ENCODE measurements at places on chromosomes 12 and 14.

GRCh38 chr14:104392396-104393198 lies 187.0 kb upstream of the C14orf180 start:
- no peak for DNase-seq

- DNase-seq, result no peak
These were observed 238.3 kb downstream of the FUT8 start for GRCh38 chr14:65650826-65651225.

- no peak for DNase-seq
These were observed 54.3 kb upstream of the NPFF start for GRCh38 chr12:53561590-53561953.

GRCh38 chr12:51889216-51890132 lies 1.6 kb downstream of the ANKRD33 start:
- no peak for DNase-seq

GRCh38 chr12:103399986-103400385 lies 95.8 kb downstream of the C12orf42 start:
- no peak for DNase-seq

DNA sequence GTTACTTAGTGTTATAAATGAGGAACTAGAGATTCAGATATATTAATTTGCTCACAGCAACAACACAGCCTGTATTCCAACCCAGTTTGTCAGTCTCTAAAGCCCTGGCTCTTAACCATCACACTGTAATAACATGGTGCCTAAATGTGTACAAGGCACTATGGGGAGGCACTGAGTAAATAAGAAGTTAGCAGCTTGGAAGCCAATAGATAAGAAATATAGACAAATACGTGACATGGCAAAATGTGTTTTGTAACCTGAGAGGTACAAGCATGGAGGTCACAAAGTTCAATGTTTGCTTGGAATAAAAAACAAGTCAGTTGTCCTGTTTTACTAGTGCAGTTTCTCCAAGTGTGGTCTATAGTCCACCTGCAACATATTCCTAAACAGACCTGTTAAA lies 16.3 kb upstream of the SLCO1A2 start:
- DNase-seq, result no peak

- DNase-seq, result no peak
These were observed 9.0 kb upstream of the TAS2R31 start for GRCh38 chr12:11040162-11040561.

DNA sequence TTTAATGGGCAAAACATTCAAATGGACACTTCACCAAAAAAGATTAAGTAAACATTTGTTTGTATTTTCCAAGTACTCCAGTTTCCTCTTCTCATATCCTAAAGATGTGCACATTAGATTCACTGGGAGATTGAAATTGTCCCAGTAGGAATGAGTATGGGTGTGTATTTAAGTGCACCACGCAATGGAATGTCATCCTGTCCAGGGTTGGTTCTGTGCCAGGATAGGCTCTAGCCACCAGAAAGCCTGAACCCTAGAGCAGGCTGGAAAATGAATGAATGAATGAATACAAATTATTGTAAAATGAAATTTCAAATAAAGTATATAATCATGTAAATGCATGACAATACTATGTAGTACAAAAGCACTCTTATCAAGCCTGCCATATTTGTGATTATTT lies 14.0 kb downstream of the CEP83 start:
- no peak for DNase-seq

DNA sequence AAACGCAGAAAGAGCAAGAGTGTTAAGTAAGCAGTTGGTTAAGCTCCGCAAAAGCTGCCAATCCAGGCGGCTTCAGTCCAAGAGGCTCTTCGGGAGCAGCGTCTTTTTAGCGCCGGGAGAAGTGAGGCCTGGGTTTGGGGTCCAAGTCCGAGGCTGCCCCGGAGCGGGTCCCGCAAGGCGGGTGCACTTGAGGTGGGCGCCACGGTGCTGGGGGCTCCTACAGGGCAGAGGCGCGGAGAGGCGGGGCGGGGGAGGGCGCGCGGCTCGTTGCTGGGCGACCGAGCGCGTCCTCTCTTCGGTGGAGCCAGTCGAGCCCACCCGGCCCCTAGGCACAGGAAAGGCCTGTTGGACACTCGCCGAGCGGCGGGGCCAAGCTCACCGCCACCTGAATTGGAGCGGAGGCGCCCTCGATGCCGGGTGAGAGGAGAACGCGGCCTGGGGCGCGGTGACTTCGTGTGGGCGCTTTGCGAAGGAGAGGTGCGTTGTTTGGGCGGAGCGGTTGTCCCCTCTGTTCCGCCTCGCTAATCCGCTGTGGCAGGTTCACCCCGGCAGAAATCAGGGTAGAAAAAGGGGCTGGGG lies 15.6 kb downstream of the TTC6 start:
- DNase-seq, result no peak

DNA sequence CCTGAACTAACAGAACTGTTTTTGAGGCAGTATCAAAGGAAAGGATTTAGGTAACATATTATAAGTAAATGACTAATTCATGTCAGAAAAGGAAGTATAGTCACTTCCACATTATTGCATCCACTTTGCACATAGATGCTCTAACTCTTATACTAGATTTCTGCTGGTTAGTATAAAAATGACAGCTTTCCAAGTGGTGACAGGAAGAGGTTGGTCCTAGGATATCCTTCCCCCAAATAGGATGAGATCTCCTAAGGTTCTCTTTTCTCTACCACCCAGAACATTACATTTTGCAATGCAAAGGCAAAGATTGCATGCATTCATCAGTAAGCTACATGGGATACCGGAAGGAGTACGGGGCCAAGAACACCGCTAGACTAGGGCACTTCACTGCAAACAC lies 15.2 kb downstream of the DAD1 start:
- no peak for DNase-seq

GRCh38 chr14:38125481-38126037 lies 82.1 kb upstream of the SSTR1 start:
- DNase-seq, result no peak

DNA sequence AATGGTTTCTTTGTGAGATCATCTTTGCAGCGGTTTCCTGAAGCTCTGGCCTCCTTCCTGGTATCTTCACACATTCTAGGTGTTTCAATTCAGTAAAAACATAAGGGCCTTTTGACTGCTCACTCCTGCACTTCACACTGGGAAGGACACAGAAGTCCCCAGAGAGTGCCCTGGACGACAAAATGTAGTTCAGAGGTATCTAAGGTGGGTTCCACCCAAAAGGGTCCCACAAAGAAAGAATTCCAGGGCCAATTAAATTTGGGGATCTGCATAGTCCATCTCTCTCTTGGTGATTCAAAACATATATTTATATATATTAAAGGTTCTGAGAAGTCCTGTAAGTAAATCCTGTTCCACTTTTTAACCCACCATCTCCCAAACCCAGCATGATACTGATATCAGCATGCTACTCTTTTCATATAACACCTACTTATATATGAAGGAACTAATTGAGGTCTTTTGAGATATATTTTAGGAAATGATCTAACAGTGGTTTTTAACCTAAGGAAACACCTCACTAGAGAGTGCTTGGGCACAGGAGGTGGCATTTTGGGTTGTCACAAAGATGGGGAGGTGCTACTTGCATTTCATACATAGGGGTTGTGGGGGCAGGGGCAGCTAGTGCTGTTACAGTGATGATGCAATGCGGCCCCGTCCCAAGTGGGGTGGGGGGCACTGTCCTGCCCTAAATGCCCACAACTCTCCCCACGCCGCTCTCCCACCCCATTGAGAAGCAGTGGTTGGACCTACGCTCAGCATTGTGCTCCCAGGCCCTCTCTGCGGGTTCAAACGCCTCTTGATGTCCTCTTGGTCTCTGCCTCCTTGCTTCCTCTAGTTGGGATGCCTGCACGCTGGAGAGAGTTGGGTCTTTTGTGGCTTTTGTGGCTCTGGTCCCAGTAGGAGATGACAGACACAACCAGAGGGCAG lies 109.4 kb downstream of the ARF6 start:
- peak; percentile 55 for DNase-seq

- no peak for DNase-seq
These were observed at the start of gene PLA2G1B for GRCh38 chr12:120327593-120327992. Gene PLA2G1B, minus strand, starts transcription at chr12:120327779. Its CDS starts 26 bp downstream, at chr12:120327753.

GRCh38 chr14:56400109-56400825 lies 179.3 kb upstream of the TMEM260 start:
- no peak for DNase-seq

Measured in hematopoietic multipotent progenitor cell treated with erythropoietin and hydrocortisone succinate and interleukin-3 and kit ligand, for 8 days (in vitro differentiated cells).